HT-29 (cell line): ENCODE measurements at places on chromosomes 7 and 10. TPM values are rescaled to one million over a fixed set of nuclear protein-coding genes. Genes with fewer than 3 reads are reported as not detected.

GRCh38 chr7:51309361-51310130 is 7.1 kb downstream of the COBL start:
- no peak for DNase-seq

- peak; percentile 51 for DNase-seq
These were observed 505 bp downstream of the NUDCD3 start for GRCh38 chr7:44489955-44490350.

DNA sequence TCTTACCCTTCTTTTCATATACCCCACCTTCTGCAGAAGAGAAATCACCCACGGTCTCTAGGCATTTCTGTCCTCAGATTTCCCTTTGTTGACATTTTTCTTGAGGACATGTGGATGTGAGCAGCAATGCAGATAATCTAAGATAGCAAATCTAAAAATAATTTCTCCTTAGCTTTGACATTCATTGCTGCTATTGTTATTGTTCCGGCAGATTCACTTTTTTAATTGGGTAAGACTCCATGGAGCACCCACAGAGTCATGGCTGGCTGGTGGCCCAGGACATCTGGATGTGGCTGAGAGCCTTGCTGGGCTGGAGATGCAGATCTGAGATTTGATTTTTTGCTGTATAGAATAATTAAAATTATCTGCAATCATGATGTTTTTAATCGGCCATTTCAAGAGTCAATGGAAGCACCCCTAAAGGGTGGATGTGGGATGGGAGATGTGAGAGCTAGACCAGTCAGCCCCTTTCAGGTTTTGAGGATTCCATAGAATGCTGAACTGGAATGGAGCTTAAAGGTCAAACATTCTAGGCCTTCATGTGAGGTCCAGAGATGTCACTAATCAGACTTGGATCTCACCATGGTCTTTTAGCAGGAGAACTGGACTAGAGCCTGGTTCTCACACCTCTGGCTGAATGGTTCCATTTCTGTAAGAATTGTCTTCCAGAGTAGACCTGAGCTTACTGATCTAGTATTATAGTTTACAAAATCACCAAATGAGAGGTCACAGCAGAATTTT is 37.5 kb downstream of the TAS2R41 start:
- no peak for DNase-seq

GRCh38 chr10:102287538-102287937 is 42.2 kb downstream of the GBF1 start:
- no peak for DNase-seq

DNA sequence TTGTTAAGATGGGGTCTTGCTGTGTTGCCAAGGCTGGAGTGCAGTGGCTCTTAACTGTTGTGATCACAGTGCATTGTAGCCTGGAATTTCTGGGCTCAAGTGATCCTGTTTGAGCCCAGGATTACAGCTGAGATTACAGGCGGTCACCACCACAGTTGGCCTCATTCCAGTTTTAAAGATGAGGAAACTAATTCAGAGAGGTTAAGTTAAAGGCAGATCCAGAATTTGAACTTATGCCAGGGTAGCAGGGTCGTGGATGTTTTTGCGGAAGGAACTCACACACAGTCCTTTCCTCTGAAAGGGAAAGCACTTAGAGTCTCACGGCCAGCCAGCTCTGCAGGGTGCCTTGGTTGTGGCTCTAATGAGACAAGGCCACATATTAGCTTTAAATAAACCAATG is 84.7 kb downstream of the MMRN2 start:
- DNase-seq, result no peak

- DNase-seq, result no peak
These were observed 9.3 kb upstream of the OR6V1 start for GRCh38 chr7:143042790-143043271.

DNA sequence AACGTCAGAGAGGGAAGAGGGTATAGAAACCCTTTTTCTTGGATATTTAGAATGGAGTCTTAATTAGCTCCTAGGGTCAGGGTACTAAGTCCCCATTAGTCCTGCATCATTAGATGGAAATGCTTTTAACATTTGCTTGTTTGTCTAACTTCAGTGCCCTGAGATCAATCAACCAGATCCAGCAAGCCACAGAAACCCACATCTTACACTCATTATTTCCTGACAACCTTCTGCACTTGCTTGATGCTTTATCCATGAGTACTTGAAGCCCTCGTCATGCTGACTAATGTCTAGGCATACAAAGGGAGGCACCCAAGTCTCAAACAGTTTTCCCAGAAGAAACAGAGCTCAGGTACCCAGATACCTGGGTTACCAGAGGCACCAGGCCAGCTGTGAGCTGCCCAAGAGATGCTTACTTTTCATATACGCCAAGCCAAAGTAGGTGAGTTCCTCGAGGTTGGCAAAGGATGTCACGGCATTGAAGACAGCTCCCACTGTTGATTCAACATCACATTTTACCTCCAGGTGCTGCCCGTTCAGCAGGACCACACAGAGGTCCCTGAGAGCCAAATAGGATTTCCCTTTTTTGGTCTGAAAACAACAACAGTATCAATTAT is 42.7 kb downstream of the FRMPD2 start:
- DNase-seq, result no peak

DNA sequence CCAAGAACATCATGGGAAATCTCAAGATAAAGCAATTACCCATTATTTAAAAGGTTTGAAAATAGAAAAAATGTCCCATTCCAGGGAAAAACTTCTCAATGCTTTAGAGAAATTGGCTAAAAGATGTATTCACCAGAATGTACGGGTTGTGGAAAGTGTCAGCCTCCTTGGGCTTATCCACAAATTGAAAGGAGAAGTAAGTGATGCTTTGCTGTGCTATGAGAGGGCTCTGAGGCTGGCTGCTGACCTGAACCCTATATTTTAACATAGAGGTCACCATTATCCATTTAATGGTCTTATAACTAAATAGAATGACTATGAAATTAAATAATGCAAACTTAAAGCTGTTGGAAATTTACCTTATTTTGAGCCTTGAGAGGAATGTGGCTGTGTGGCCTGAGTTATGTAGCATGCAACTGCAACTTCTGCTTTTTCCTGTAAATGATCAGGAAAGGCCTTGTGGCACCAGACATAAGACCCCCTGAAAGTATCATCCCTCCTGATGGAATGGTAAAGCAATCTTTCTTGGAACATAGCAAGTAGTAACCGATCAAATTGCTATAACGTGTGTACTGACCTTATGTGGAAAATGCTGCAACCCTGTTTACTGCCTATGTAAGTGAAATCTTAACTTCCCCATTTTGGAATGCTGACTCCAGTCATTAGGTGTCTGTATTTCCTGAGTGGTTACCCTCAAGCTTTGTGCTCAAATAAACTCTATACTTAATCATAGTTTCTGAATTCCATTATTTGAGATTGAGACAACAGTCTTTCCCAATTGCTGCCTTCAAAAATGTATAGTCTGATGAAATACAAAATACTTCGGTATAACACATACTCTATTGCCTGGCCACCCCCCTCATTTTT is 6.9 kb downstream of the IFIT1B start:
- DNase-seq, result no peak

GRCh38 chr10:87880336-87880735 is 16.9 kb downstream of the PTEN start:
- no peak for DNase-seq

GRCh38 chr10:10096296-10096695 is 921.4 kb upstream of the CELF2 start:
- no peak for DNase-seq

DNA sequence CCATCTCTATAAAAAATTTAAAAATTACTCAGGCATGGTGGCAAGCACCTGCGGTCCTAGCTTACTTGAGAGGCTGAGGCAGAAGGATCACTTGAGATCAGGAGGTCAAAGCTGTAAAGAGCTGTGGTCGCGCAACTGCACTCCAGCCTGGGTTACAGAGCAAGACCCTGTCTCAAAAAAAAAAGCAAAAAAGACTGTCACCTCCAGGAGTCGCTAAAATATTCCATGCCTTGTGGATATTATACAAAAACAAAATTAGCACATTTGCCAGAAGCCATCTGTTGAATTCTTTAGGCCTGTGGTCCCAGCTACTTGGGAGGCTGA is 87.0 kb upstream of the SDK1 start:
- no peak for DNase-seq

GRCh38 chr7:84452618-84453017 is 258.0 kb upstream of the SEMA3A start:
- DNase-seq, result no peak

The WDR86 gene
- total RNA-seq, result 1.8 and 2.0 TPM in 2 replicates

The TACR2 gene
- total RNA-seq, result 1.9 and 2.2 TPM in 2 replicates

The ADRB1 gene
- 1.3 and 1.4 TPM in 2 replicates for total RNA-seq
